Non-pigmented ciliary epithelial cell (primary cell): ENCODE measurements at places on chromosomes 12 and 14.

DNA sequence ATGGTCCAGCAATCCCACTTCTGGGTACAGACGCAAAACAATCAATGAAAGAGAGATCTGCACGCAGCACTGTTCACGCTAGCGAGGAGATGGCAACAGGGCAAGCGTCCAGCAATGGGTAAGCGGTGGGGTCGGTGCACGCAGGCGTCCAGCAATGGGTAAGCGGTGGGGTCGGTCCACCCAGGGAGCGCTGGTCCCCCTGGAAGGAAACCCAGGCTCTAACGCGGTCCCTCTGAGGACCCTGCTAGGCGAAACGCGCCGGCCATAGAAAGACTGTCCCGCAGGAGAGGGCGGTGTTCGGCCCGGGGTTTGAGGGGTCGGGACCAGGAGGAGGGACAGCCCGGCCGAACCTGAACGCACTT, 618 bp upstream of the PGAM5 start:
- DNase-seq, result no peak

- no peak for DNase-seq
Observed at GRCh38 chr12:42284876-42285275, 41.0 kb downstream of the ZCRB1 start.

DNA sequence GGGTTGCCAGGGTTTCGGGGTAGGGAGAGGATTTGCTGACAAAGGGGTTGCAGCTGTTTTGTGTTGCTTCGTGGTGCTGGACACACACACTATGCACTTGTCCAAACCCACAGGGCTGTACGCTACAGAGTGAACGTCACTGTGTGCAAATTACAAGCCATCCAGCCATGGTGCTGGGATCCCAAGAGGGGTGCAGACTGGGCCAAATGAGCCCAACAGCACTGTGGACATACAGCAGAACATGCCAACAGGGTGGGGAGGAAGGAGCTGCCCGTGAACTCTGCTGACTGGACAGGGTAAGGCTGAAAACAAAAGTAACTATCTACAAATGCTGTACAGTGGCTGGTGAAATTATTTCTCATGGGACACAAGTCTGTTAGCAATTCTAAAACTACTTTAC, 25.2 kb downstream of the POLE start:
- no peak for DNase-seq

DNA sequence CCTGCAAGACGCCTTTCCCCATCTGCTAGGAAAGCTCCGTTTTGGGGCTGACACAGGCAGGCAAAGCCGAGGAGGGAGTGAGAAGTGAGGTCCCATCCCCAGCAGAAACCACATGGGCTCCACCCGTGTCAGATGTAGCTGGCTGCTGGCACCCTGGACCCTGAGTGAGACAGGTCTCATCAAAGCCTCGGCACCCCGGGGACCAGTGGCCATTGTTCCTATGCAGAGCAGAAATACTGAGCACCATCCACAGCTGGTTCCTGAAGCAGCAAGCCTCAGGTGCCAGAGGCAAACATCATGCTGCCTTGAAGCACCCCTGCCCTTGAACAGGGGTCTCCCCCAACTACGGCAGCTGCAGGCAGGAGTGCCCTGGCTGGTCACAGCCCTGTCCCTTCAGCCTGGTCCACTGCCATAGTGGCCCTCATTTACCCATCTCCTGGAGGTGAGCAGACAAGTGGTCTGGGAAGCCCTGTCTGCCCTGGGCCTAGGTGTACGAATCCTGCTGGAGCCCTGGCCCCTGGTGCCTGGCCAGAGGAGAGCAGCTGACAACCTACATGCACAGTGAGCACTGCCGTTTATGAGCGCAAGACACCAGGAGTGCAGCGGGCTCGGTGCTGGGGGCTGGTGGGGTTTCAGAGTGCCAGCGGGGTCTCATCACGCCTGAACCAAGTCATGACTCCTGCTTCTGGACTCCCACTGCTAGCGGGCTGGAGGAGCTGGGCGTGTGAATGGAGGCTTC, 289.8 kb upstream of the RTL1 start:
- DNase-seq, result no peak

- no peak for DNase-seq
Observed at GRCh38 chr12:28963554-28963953, 185.5 kb upstream of the FAR2 start.

DNA sequence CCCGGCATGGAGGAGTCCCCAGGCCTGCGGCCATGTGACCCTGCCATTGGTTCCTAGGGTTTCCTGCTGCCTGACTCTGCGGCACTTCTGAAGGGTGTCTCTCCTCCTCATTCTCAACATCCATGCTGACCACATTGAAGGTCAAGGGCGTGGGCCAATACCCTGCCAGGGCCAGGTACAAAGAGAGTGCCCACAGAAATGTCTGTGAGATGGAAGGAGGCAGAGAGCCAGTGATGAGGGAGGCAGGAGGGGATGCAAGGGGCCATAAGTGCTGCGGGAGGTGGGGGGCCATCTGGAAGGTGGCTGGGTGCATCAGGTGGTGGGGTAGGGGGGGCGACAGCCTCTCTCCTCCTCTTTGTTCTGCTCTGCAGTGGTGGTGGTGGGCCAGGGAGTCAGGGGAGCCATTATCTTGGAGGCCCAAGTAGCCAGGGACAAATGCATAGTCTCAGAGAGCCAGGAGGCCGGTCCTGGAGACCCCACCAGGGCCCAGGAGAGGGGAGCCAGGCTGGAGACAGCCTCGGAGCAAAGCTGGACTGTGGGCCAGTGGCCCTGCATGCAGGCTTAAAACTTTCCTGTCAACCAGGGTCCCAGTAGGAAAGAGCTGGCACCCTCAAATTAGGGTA, 13.0 kb upstream of the CDC42BPB start:
- no peak for DNase-seq

DNA sequence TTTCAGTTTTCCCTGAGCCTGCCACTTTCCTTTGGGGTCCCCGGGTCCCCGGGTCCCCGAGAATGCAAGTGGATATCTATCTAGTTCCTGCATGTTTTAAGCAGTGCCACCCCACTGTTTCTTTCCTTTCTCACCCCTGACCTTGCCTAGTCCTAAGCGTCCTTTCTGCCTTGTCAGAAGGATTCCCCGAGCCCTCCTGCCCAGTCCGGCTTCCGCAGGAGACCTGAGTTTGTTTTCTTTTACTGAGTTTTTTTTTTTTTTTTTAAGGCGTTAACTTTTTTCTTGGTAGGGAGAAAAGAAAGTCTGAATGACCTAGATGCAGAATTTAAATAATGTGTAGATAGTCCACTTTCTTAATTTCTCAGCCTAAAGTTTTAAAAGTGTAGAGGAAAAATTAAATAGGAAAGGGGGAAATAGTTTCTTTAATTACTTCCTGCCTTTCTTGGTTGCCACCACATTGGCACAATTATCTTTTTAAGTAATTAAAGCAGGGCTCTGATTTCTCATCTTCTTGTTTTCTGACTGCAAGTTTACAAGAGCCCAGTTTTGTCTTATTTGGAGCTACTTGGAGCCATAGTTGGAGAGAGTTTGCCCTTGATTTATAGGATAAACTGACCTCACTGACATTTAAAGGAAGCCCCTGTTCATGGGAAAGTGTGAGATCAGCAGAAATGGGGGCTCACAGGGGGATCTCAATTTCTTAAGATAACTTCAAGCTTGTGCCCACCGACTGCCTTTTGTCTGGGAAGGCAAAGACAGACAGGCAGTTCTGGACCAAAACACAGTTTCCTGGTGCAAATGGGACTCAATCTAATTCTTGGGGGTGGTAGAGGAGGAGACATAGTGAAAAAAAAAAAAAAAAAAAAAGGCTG, 2.9 kb downstream of the PAX9 start:
- DNase-seq, result no peak

- DNase-seq, result no peak
Observed at GRCh38 chr12:95227818-95228356, 10.3 kb downstream of the VEZT start.

DNA sequence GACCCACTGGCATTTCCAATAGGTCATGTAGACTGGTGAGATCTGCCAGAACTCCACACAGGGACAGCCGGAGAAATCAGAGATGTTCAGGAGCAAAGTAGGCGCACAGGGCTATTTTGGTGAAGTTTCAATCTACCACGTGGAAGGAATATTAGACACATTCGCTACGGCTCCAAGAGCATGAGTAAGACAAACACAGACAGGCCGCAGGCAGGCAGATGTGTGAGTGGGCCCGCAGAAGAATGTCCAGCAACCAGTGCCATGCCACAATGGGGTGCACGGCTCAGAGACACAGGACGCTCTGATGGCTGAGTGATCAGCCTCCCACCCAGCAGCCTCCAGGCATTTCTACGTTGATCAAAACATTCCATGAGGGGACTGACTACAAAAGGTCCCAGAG, 10.4 kb downstream of the SLC15A4 start:
- no peak for DNase-seq

DNA sequence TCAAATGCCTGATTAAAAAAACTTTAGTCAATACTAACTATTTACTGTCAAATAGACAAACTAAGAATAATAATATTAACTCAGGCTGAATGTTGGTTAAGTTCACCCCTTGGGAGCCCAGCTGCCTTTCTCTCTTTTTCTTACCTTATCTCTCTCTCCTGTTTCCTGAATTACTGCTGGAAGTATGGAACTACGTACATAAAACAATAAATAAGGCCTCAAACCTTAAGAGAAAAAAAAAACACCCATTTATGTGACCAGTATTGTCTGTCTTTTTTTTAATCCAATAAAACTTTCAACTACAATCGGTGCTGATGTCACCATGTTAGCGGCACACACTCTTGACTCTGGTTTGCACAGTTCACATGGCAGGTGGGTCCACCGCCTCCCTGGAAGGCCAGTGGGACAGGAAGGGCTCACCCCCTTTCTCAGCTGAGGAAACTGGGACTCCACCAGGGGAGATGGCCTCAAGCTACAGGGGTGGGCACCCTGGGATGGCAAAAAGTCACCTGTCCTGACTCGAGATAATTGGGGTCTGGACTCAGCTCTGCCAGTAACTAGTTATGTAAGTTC, 21.3 kb downstream of the BCL11B start:
- no peak for DNase-seq

DNA sequence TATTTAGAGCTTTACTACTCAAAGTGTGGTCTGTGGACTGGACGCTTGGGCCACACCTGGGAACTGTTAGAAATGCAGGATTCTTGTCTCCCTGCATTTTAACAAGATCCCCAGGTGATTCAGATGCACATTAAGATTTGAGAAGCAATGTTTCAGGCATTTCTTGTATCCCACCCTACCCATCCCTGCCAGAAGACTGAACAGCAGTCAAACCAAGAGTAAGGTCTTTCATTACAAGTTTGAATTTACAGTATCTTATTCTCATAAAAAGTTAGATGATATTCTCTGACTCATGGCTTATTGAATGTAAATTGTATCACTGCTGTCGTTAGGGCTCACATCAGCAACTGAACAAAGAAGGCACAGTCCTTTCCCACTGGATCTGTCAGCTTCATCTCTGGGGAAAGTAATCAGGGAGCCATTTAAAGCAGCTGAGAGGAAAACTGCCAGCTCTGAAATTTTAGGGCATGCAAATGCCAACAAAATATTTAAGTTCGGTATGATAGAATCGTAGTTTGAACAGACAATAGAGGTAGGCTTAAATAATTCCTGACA, 141.1 kb downstream of the AKAP6 start:
- no peak for DNase-seq

- DNase-seq, result no peak
Observed at GRCh38 chr12:99800605-99801004, 153.1 kb downstream of the GARIN6 start.

- DNase-seq, result no peak
Observed at GRCh38 chr14:74239848-74240793, 872 bp downstream of the VSX2 start.

- no peak for DNase-seq
Observed at GRCh38 chr14:35844494-35844893, 18.4 kb downstream of the BRMS1L start.
